Uterus (tissue), 4 donors: ENCODE measurements at places on chromosomes 1 and 21.

- H3K27ac ChIP-seq: peak overlapping the region; percentile 69
- no peaks in the 10 kb centered on the region for H3K36me3 ChIP-seq
- no peaks in the 10 kb centered on the region for H3K27me3 ChIP-seq
- peaks cover 14% of the 10 kb centered on the region for H3K4me1 ChIP-seq
- no peak overlapping the region for H3K4me3 ChIP-seq
- no peak for DNase-seq
These were observed 176.5 kb downstream of the C1orf21 start for GRCh38 chr1:184563308-184563707.

DNA sequence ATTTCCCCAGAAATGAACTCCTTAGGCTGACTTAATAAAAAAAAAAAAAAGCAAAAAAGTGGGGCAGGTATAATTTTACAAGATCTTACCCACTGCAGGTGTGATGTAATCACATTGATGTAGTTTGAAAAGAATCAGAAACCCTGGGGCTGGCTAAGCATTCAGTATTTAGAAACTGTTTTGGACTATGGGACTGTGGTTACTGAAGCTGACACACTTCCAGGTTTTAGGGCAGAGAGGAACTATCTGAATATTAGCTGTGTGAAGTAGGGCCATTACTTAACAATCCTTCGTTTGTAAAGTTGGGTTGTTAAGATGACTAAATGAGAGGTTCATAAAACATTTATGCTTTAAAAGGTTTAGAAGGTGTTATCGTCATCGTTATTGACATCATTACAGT, 165.3 kb downstream of the FASLG start:
- DNase-seq: no peak
- H3K27me3 ChIP-seq: no peaks in the 10 kb centered on the region
- H3K4me1 ChIP-seq: no peaks in the 10 kb centered on the region
- no peak overlapping the region for H3K4me3 ChIP-seq

- H3K36me3 ChIP-seq: no peaks in the 10 kb centered on the region
- DNase-seq: no peak
- no peak overlapping the region for H3K4me3 ChIP-seq
- H3K4me1 ChIP-seq: no peaks in the 10 kb centered on the region
- no peak overlapping the region for H3K27ac ChIP-seq
- H3K27me3 ChIP-seq: no peaks in the 10 kb centered on the region
These were observed 57.3 kb downstream of the HS2ST1 start for GRCh38 chr1:86971778-86972177.

DNA sequence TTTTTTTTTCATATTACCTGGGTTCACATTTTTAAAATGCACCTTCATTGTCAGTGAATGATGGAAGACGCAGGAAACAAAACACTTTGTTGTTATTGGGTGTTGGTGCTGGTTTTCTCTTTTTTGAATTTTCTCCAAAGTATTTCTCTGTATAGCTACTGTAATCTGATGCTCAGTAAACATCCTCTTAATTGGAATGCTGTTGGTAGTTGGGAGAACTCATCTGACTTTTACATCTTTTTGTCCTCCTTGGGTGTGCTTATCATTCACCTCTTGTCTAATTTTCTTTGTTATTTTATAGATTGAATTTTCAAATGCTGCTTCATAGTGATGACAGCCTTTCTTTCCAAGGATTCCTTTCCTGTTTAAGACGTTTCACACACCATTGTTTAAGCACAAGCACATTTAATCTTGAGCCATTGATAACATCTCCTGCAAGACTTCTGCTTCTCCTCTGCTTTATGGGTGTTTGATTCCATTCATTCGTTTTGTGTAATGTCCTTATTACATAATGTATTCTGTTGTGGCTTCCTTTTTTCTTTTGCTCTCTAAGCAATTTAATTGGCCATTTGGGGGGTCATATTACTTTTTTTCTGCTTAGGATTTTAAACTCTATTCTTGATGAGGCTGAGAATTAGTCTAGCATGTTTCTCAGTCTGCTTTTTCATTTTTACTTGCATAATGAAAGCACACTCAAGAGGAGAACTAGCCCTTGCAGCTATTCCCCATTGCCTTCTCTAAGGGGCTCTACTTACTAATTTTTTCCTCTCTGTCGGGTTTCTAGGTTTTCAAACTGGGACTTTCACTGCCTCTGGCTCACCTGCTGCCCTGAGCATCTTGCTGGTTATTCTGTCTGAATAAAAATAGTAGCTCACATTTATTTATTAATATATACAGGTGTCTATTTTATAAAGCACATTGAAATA, 42.0 kb upstream of the CD34 start:
- DNase-seq: no peak
- no peak overlapping the region for H3K27ac ChIP-seq
- H3K27me3 ChIP-seq: no peaks in the 10 kb centered on the region
- no peaks in the 10 kb centered on the region for H3K4me1 ChIP-seq

GRCh38 chr1:225467193-225468020, 39.6 kb upstream of the LBR start:
- H3K27me3 ChIP-seq: no peaks in the 10 kb centered on the region
- no peak overlapping the region for H3K4me3 ChIP-seq
- no peak for DNase-seq
- peak overlapping the region; percentile 65 for H3K27ac ChIP-seq

- H3K27me3 ChIP-seq: no peaks in the 10 kb centered on the region
- no peak overlapping the region for H3K4me3 ChIP-seq
- no peak overlapping the region for H3K27ac ChIP-seq
- DNase-seq: no peak
- no peaks in the 10 kb centered on the region for H3K36me3 ChIP-seq
- H3K4me1 ChIP-seq: no peaks in the 10 kb centered on the region
These were observed 6.4 kb downstream of the IFNAR2 start for GRCh38 chr21:33236013-33236686.

GRCh38 chr1:110440877-110441276, 10.1 kb upstream of the PROK1 start:
- H3K4me1 ChIP-seq: no peaks in the 10 kb centered on the region
- H3K27ac ChIP-seq: no peak overlapping the region
- H3K4me3 ChIP-seq: no peak overlapping the region
- H3K27me3 ChIP-seq: no peaks in the 10 kb centered on the region
- H3K36me3 ChIP-seq: no peaks in the 10 kb centered on the region
- DNase-seq: no peak

DNA sequence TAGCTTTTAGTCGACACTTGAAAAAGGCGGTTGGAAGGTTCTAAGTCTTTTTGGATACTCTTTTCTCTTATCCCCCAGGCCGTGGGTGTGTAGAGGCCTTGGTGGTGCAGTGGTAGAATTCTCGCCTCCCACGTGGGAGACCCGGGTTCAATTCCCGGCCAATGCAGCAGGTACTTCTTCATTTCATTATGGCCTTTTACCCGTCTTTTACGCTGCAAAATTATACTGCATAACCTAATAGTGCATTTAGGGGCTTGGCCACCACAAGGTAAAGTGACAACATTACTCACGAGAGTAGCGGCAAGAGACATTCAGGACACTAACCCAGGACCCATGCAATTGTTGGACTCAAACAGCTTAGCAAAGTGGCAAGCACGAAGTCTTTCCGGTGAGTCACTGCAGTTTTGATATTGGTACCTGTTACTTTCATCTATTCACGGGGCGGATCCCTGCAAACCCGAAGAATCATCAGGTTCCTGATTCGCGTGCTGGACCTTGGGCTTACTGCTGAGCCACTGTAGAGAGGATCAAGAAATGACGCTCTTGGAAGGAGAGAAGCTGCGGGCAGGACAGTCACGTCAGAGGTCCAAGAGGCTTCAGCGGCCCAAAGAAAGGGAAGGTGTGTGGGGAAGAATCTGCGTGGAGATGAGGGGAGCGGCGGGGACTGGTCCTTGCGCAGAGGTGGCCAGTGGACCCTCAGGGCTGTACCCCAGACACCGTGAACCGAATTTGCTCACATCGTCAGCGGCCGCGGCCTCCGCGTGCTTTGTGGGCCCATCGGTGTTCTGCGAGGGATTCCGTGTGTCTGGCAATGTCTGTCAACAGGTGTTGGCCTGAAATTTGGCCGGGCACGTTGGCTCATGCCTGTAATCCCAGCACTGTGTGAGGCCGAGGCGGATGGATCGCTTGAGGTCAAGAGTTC, 12.9 kb upstream of the RNU1-4 start:
- no peaks in the 10 kb centered on the region for H3K36me3 ChIP-seq
- no peaks in the 10 kb centered on the region for H3K27me3 ChIP-seq
- no peak for DNase-seq
- no peaks in the 10 kb centered on the region for H3K4me1 ChIP-seq

GRCh38 chr1:97091263-97091662, 369.7 kb downstream of the PTBP2 start:
- no peaks in the 10 kb centered on the region for H3K4me1 ChIP-seq
- no peaks in the 10 kb centered on the region for H3K27me3 ChIP-seq
- DNase-seq: no peak
- H3K4me3 ChIP-seq: no peak overlapping the region

GRCh38 chr21:34201001-34201400, 127.6 kb downstream of the MRPS6 start:
- H3K27me3 ChIP-seq: no peaks in the 10 kb centered on the region
- H3K27ac ChIP-seq: peak overlapping the region; percentile 83
- H3K36me3 ChIP-seq: no peaks in the 10 kb centered on the region
- no peak for DNase-seq
- H3K4me3 ChIP-seq: no peak overlapping the region
- H3K4me1 ChIP-seq: peaks cover 5% of the 10 kb centered on the region

DNA sequence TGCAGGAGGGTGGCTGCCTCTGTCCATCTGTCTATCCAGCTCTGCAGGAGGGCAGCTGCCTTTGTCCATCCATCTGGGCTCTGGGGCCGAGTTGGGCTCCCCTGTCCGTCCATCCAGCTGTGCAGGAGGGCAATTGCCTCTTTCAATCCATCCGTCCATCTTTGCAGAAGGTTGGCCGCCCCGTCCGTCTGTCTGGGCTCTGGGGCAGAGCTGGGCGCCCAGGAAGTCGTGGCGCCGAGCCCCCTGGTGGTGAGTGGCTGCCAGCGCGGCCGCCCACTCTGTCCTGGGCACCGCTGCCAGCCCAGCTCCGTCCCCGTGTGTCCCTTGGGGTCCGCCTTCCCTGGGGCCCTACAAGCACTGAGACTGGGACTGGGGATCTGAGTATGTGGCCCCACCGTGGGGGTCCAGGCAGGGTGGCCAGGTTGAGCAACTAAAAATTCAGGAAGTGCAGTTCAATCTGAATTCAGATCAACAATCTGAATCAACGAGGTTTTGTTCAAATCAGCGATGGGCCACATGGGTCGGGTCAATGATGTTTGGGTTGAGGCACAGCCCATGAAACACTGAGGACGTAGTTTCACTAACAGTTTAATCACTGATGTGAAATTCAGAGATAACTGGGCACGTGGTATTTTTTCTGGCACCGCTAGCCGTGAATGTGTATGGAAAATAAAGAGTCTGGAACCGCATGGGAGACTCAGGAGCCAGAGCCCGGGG, 99.1 kb upstream of the ACTRT2 start:
- H3K4me3 ChIP-seq: no peak overlapping the region
- H3K4me1 ChIP-seq: no peaks in the 10 kb centered on the region
- DNase-seq: no peak
- H3K27me3 ChIP-seq: no peaks in the 10 kb centered on the region

DNA sequence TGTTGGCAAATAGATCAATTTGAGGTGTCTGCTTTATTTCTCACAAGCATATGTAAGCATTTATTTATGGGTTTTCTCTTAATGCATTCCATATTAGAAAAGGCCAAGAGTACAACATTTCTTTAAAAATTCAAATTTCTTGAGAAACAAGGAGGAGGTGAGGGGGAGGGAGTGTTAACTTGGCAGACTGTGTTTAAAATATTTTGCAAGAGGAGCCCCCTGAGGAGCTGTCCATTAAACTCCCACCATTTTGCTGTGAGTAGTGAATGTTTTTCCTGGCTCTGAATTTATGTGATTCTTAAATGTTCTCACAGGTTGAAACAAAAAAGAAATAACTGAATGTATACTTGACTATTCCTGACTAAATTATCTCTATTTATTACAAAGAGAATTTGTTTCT, 363.8 kb downstream of the PTPRC start:
- no peaks in the 10 kb centered on the region for H3K4me1 ChIP-seq
- no peaks in the 10 kb centered on the region for H3K36me3 ChIP-seq
- no peak for DNase-seq
- H3K4me3 ChIP-seq: no peak overlapping the region

GRCh38 chr21:25518491-25518911, 88.8 kb downstream of the MRPL39 start:
- H3K4me3 ChIP-seq: no peak overlapping the region
- no peaks in the 10 kb centered on the region for H3K4me1 ChIP-seq
- no peaks in the 10 kb centered on the region for H3K36me3 ChIP-seq
- DNase-seq: no peak
- no peaks in the 10 kb centered on the region for H3K27me3 ChIP-seq

- no peak for DNase-seq
- no peak overlapping the region for H3K27ac ChIP-seq
- no peaks in the 10 kb centered on the region for H3K27me3 ChIP-seq
- H3K4me1 ChIP-seq: no peaks in the 10 kb centered on the region
- no peaks in the 10 kb centered on the region for H3K36me3 ChIP-seq
- no peak overlapping the region for H3K4me3 ChIP-seq
These were observed 95.4 kb upstream of the USP24 start for GRCh38 chr1:55310505-55310971.
